ENCODE measurements at places on chromosomes 2 and 18.

DNA sequence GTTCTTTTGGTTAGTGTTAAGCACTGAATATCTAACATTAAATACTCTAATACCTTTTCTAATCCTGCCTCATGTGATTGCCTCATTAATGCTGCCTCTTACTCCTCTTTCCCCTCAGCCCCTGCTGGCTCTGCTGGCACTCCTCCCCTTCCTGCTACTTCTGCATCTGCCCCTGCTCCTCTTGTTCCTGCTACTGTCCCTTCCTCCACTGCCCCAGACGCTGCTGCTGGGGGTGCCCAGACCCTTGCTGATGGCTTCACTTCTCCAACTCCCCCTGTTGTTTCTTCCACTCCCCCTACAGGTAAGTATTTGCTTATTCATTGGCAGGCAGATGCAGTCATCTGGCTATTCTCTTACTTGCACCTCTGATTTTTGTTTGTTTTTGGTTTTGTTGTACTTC is 68.5 kb downstream of the ABI2 start:
- DNase-seq: no peak

GRCh38 chr18:77234504-77235365 is 14.9 kb upstream of the GALR1 start:
- DNase-seq: no peak

- DNase-seq: peak; percentile 55
Measured at GRCh38 chr2:111702119-111702803, 181.7 kb downstream of the ANAPC1 start.

DNA sequence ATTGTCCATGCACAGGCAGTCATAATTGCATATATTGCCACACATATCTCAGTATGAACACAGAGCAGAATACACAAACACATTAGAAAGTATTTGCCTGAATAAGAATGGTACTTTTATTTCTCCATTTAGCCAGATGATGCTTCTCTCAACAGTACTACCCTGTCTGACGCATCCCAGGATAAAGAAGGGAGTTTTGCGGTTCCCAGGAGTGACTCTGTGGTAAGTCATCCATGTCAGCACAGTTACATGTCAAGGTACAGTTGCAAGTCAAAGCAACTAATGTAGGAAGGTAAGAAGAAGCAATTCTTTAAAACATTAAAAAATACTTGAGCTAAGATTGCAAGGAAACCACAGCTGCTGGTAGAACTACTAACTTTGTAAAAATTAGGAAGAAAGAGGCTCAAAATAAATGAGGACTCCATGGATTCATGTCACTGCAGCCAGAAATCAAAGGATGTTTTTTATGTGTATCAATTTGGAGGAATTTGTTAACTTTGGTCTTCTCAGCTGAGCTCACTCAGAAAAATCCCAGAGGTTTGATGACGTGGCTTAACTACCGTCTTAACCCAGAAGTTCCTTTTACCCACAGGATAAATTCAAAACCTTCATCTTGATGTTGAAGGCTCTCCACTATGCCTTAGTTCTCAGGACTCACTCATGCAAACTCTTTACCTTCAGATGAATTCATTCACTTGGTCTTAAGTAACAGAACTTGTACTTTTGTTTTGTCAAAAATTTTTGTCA is 130.3 kb downstream of the ARHGAP28 start:
- peak; percentile 38 for DNase-seq

DNA sequence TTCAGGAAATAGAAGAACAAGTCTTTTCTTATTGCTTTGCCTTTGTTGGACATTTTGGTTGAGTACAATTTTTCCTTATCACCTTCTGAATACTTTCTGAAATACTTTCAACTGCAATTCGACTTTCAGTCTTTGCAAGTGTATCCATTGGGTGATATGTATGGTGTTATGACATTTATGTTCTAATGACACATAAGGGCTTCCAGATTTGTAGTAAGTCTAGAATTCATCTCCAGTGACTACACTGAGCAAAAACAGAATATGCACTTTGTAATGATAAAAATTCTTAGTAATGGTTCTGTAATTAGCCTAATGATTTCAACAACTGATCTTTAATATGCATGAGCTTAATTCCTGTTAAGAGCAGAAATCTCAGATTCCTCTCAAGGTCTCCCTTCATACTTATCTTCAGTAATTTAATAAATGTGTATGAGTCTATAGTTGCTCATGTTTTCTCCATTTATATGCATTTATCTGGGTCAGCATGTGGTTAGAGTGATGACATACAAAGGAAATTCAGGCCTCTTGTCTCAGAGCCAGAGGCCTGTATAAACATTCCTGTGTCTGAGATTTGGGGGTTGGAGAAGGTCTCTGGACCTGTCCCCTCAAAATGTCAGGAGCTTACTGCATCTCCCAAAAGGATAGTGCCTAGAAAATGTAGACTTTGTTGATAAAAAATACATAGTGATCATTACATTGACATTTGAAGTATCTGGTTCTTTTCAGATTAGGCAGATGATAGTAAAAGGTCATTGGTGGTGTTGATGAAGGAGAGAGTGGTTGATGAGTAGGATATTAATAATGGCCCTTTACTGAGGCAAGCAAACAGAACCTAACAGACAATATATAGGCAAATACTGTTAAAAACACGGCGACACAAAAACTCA is 114.9 kb downstream of the QPCT start:
- DNase-seq: peak; percentile 65

DNA sequence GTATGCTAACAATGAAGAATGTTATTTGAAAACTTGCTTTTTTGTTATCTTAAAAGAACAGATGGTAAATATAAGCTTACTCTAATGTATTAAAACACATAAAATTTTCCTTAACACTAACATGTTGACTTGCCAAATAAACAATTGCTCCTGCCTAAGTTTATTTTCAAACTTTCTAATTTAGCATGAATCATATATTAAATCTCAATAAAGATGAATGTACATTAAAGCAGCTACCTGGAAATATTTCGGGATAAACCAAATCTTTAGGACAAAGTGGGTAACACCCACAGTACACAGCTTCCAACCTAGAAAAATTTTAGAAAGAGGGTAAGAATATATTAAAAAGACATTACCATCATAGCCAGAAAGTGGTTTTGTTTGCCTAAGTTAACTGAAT is 567.4 kb downstream of the ZEB2 start:
- no peak for DNase-seq

GRCh38 chr2:70062270-70062669 is 25.0 kb upstream of the PCBP1 start:
- no peak for DNase-seq

GRCh38 chr18:52341608-52342381 is 1.8 kb downstream of the DCC start:
- no peak for DNase-seq

DNA sequence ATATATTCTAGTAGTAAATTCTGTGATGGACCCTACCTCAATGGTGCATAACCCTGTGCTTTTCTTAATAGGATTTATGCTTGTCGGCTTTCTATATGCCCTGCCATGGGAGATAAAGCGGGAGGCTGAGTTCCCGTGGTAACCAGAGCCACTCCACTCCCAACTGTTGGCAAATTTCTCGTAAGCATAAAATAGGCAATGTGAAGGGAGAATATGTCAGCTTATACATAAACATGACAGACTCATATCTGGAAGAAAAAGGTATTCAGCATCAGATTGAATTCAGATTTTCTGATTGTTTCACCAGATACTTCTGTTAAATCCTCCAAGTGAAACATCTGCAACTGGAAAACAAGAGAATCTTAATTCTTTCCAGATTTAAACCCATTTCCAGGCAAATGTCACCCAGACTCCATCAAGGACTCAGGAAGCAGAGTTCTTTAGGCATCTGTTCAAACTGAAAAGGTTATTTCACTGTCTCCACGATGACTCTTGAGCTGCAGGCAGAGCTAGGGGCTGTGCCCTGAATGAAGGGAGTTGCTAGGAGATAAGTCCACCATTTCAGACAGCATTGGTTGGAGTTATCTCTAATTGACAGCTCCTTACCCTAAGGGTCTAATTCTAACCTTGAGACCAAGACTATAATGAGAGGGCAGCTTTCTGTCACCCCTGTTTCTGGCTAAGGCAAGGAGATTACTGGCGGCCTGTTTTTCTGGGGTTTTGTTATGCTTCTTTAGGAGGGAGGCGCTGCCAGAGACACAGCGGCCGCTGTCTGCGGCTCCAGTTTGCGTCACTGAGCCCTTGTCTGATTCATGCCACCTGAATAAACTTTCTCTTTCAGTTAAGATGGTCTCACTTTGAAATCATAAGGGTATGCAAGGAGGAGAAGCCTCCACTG is 381.3 kb downstream of the SOX11 start:
- no peak for DNase-seq

GRCh38 chr2:55142518-55142917 is 89.6 kb downstream of the CLHC1 start:
- no peak for DNase-seq

- no peak for DNase-seq
Measured at GRCh38 chr2:241234066-241234790, 45.8 kb downstream of the ANO7 start.

- no peak for DNase-seq
Measured at GRCh38 chr18:1270081-1270480, 365.4 kb downstream of the ADCYAP1 start.

DNA sequence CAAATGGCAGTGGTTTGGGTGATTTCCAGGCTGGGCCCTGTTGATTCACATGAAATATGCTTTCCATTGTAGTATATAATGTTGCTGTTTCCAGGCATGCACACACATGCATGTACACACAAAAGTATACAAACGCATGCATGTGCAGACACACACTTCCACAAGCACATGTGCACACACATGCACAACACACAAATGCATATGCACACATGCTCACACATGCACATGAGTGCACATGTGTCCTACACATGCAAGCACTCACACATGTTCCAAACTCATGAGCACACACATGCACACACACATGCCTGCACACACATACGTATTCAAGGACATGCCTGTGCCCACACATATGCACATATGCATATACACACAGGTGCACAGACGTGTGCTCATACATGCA is 30.6 kb downstream of the SNTG2 start:
- no peak for DNase-seq

DNA sequence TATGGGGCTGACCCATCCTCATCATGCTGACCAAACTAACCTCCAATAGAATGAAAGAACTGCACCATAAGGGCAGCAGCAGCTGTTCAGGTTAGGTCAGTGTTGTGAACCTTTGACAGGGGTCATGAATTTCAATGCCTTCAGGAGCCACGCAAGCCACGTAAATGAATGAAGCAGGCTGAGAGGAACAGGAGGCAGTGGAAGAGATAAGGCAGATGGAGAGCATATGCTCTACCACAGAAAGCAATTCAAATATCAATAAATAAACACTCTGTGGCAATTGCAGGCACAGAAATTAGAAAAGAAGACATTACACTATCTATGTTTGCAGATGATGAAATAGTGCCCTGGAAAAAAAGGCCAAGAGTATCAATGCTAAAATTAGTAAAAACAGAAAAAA is 56.3 kb downstream of the SCG2 start:
- DNase-seq: no peak

- DNase-seq: peak; percentile 26
Measured at GRCh38 chr2:159613651-159614285, 2.6 kb downstream of the BAZ2B start.

DNA sequence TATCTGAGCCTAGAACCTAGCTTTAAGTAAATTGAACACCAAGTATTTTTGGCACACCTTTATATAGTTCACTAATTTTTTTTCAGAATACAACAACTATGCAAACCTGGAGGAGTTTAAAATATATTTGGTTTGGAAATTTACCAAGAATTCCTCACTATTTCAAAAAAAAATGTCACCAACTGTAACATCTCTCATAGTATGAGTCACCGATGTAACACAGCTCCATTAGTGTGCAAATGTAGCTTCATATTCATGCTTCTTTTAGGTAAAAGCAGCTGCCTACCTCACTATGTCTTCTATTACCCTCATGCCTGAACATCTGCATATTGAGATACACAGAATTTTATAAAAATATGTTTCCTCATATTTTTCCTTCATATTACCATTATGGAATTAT is 80.5 kb downstream of the NRXN1 start:
- DNase-seq: no peak

DNA sequence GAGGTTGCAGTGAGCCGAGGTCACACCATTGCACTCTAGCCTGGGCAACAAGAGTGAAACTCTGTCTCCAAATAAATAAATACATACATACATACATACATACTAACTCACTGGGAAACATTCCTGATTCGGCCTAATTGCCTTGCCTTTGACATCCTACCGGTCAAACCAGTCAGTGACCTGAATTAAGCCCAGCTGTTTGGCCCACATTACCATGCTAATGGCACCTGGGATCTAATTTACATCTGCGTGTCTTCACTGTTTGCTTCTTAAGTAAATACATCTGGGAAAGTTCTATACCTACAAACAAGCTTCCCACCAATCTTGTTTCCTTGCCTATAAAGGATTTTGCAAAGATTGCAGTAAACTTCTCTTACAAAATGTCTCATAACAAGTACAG is 230.2 kb upstream of the ZC3H15 start:
- no peak for DNase-seq

DNA sequence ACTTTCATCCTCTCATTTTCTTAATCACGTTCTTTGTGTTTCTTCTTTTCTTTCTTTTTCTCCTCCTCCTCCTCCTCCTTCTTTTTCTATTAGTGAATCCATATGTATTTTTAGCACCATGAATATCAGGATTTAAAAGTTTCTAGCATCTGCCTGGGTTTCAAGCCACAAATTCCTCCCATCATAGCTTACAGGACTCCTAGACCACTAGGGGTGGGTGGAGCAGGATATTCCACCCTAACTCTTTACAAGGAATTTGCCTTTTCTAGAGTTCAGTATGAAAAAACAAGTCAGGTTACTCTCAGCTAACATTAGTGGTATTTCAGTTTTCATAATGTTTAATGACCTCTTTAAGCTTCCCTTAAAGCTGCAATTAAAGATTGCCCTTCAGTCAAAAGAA is 19.1 kb upstream of the LRRTM1 start:
- no peak for DNase-seq

DNA sequence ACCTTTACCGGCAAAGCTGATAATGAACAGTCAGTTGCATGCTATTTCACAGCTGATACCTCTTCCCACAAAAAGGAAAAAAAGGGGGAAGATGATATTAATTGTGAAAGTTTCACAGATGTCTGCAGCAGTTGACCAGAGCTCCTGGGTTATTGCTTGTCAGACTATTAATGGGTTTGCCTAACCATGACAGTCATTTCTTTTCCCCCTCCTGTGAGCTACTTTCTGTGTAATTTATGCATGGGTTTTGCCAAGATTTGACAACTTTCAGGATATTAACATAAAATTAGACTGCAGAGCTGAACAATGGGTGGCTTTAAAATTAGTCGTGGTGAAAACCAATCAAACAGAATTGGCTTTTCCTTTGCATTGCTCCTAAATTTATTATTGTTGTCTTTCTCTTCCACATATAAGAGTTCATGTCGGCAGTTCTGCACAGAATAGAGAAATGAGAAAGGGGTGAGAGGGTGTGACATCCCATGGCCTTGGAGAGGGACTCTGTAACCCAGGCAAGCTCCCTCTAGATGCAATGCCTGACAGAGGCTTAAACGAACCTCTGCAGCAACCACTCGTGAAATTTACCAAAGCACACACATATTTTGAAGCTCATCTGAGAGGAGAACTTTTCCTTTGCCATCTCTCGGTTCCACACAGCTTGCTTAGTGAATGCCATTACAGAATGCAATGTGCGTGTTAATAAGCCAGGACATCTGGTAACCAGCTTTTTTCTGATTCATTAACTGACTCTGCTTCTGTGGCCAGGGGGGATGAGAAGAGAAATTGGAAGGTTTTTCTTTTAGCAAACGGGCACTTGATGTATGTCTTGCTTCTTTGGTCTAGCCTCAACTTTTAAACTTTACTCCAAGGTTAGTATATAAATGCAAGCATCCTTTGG is 82.2 kb upstream of the ITGA4 start:
- DNase-seq: peak; percentile 13

GRCh38 chr2:131517106-131517831 is 10.4 kb upstream of the CCDC74A start:
- no peak for DNase-seq

GRCh38 chr18:8277270-8277669 is 332.0 kb upstream of the RAB12 start:
- DNase-seq: no peak

Measured in M059J (cell line).